Hepatocyte (in vitro differentiated cells): ENCODE measurements at places on chromosomes 7 and 10.

DNA sequence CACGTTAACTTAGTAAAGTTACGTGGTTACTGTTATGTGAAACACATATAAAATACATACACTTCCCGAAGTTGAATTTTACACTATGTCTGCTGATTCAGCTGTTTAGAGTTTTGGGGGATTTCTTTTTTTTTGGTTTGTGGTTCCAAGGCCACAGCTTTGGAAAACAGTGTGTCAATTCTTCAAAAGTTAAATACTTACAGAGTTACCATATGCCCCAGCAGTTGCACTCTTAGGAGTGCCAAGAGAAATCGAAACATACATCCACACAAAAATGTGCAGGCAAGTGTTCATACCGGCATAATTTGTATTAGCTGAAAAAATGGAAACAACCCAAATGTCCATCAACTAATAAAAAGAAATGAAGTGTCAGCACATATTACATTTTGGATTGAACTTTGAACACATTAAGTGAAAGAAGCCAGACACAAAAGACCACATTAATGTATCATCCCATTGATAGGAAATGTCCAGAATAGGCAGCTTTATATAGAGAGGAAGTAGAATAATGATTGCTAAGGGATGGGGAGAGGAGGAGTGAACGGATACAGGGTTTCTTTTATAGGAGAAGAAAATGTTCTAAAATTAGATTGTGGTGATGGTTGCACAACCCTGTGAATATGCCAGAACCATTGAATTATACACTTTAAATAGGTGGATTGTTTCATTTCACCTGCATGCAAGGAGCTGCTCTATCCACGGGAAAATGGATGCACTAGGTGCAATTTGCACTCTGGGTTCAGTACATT lies 17.6 kb downstream of the APBB1IP start:
- H3K27me3 ChIP-seq = no peaks in the 10 kb centered on the region
- no peaks in the 10 kb centered on the region for H3K36me3 ChIP-seq
- no peak for DNase-seq
- H3K27ac ChIP-seq = no peak overlapping the region
- H3K4me1 ChIP-seq = no peaks in the 10 kb centered on the region

- H3K36me3 ChIP-seq = no peaks in the 10 kb centered on the region
- DNase-seq = no peak
- no peaks in the 10 kb centered on the region for H3K27me3 ChIP-seq
Measured at GRCh38 chr7:246451-246850, 43.5 kb upstream of the FOXL3 start.

- H3K4me1 ChIP-seq = no peaks in the 10 kb centered on the region
- no peak for DNase-seq
- H3K27ac ChIP-seq = no peak overlapping the region
- no peaks in the 10 kb centered on the region for H3K27me3 ChIP-seq
- no peak overlapping the region for H3K4me3 ChIP-seq
- no peaks in the 10 kb centered on the region for H3K36me3 ChIP-seq
Measured at GRCh38 chr10:17871036-17871435, 61.9 kb downstream of the MRC1 start.

GRCh38 chr7:42671627-42672026 lies 240.2 kb downstream of the C7orf25 start:
- no peak overlapping the region for H3K4me3 ChIP-seq
- H3K27me3 ChIP-seq = no peaks in the 10 kb centered on the region
- H3K27ac ChIP-seq = no peak overlapping the region
- DNase-seq = no peak
- no peaks in the 10 kb centered on the region for H3K36me3 ChIP-seq
- H3K4me1 ChIP-seq = no peaks in the 10 kb centered on the region

DNA sequence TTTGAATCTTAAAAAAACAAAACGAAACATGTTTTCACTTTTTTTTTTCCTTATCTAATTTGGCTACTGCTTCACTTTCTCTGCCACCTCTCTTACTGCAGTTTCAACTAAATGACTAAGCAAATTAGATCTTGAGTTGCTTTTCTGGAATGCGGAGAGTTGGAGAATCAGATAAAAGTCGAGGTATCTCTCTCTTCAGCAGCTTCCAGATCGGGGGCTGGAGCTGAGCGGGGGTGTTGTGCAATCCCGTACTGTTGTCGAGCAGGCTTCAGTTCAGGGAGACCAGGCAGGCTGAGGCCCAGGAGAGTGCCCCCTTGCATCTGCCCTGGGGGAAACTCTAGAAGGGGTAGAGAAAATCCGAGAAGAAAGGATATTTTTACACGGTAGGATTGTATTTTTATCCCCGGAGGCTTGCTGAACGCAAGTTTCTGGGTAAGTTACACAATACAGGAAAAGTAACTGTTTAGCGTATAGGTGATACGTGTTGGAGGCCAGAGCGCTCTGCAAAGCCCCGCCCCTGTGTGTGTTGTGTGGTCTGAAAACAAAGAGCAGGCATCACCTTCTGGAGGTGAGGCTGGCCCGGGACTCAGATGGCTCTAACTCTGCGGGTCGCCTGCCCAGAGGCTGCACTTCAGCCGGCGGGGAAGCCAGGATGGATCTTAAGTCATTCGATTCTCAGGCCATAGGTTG lies 116.6 kb downstream of the KLF6 start:
- H3K36me3 ChIP-seq = no peaks in the 10 kb centered on the region
- DNase-seq = peak; percentile 76
- no peaks in the 10 kb centered on the region for H3K4me1 ChIP-seq
